ENCODE measurements at places on chromosomes 12 and 14.

GRCh38 chr14:102158797-102159196 is 19.1 kb downstream of the WDR20 start:
- DNase-seq: no peak

- DNase-seq: no peak
Observed at GRCh38 chr12:89895591-89895990, 187.0 kb upstream of the ATP2B1 start.

- DNase-seq: peak; percentile 74
Observed at GRCh38 chr12:110744151-110744571, 1.5 kb upstream of the PPP1CC start.

DNA sequence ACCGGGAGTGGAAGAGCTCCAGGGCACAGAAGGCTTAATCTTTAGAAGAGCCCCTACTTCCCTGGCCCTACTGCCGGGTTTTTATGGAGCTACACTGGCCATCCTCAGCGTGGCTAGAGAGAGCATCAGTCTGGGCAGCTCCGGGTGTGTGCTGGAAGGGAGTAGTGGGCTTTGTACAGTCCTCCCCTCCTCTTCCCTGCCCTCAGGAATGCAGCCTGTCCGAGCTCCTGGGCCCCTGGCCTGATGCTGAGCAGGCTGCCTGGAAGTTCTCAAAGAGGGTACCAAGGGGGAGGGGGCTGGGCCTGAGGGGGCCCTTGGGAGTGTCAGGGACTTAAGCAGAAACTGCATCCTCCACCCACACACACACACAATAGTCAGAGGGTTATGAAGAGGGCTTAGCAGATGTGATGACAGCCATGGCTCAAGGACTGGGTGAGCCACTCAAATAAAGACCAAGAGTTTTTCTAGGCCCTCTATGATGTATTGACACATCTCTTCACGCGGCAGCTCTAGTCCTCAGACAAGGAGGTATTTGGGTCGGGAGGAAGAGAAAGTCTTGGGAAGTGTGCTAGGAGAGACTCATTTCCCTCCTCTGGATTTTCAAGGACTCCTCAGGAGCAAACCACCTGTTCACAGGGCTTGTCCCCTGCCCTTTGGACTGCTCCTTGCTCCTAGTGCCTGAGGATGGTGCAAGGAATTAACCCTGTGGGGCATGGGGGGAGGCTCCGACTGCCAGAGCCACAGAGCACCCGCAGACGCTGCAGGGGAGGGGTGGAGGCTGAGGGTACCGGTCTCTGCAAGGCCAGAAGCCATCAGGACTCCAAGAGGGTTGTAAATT is 16.5 kb upstream of the FIGNL2 start:
- DNase-seq: no peak

DNA sequence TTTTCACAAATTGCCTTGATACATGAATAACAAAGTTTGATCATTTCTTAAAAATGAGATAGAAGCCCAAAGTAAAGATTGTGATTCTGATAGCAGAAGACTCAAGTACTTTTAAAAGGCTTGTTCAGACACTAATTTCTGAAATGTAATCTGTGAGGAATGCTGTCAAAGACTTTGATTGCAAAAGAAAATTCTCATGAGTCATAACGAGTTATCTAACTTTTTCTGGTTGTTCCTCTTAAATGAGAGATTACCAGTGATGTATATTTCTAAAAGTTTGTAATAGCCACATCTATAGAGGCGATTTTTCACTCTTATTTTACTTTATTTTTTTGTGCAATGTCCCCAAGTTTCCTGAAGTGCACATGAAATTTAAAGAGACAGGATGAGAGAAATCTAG is 7.0 kb downstream of the PYGL start:
- peak; percentile 38 for DNase-seq

All from fibroblast of skin of back (primary cell).